ENCODE measurements at places on chromosomes 1 and 21.

- DNase-seq: no peak
Observed at GRCh38 chr1:214550857-214551435, 456 bp downstream of the PTPN14 start.

DNA sequence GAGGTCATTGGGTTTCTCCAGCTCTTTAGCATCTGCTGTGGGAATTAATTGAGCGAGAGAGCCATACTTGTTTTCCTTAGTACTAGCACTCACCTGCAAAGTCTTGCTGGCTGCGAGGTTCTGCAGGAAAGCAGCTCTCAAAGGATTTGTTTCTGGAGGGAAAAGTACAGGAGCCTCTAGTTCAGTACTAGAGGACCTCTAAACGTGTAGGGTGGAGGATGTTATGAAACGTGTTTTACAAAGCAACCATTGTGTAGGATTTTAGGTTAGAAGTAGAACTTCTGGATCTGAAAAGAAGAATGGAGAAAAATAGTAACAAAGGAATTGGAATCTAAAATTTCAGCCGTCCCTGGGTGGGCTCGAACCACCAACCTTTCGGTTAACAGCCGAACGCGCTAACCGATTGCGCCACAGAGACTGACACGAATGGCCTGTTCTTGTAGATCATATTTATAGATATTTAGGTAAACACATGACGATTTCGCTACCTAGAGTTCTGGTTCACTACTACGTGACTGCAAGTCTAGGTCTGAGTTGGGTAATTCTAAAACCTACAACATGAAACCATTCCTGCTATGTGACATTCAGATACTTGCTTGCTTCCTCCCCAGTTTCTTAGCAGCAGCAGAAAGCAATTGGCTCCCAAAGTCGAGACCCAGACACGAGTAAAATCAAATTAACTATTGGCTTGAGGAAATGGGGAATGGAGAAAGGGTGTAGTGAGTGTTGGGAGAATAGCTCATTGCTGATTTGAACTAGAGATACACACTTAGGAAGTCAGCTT is 60.2 kb upstream of the CFAP126 start:
- DNase-seq: no peak

DNA sequence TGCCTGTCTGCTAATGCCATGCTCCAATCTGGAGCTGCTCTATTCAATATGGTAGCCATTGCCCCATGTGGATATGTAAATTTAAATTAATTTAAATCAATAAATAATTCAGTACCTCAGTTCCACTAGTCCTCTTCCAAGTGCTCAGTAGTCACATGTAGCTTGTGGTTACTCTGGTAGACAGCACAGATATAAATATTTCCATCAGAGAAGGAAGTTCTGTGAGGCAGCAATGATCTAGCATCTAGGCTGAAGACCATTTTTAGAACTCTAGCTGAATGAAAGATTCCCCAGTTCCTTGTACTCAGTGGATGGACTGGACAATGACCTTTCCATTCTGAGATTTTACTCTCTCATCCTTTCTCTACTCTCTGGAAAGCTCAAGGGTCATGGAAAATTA is 25.8 kb upstream of the CAPZB start:
- no peak for DNase-seq

DNA sequence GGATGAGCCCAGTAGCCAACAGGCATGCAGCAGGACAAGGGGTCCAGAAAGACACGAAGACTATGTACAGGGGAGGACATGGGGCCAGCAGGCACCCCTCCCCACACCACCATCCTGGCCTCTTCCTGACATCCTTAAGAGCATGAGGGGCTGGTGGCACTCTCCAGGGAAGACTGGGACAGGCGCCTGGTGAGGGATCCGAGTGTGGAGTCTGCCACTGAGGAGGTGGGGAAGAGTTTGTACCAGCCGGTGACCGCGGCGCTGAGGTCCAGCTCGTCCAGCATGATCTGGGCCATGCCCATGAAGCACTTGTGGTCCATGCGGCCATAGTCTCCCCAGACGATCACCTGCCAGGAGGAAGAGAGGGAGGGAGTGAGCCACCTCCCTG is 39.1 kb downstream of the RIMS3 start:
- DNase-seq: no peak

DNA sequence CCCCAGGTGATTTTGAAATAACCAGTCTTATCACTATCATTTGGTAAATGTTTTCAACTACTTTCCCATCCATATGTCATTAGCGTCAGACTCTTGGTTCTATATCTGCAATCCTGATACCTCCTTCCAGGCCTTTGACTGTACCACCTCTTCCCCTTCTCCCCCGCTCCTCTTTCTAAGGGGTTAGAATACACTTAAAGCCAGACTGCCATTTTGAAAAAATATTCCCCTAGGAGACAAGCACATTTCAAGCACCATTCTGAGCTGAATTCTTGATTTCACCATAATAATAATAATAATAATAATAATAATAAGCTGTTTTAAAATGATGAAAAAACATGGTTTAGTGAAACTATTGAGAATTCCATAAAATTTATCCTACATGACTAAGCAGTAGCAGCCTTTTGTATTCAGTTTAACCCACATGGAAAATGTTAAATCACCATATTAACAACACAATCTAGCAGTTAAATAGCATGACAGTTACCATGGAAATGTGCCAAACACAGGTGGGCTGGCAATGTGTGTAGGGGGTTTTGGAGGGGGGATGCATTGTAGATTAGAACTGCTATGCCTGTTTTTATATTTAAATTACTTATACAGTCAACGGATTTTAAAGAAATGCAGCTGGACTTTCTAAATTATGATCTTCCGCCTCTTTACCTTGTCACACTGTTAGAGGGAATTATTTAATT is 480.2 kb upstream of the DEPDC1 start:
- no peak for DNase-seq

DNA sequence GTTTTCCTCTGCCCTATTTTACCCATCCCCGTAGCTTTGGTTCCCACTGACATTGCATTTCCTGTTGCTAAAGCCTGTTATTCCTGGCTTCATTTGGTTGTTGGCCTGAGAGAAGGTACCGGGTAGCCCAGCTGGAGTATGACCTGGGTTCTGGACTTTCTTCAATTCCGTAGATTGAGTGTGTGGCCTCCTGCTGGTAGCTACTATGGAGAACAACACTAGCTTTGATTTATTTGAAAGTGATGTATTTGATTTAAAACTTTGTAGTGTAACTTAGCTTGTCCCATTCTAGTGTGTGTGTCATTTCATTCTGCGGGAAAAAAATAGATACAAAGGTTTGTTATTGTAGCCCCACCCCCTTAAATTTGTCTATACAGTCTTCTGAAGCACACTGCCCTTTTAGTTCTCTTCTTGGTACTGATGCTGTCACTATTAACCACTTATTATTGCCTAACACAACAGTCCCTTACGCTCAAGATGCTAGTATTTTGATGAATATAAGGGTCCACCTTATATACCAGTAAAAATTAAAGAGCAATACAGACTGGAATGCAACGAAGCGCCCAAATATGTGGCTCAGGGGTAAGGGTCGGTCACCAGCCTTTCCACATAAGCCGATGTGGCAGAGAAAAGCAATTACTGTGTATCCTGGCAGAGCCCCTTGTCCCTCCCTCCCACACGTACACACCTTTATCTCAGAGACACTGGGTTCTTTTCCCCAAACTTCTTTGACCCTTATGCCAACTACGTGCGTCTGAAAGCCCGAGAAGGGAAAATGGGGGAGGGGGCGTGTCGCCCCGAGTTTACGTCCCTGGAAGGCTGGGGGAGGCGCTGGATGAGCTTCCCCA is 643 bp upstream of the MOV10 start:
- DNase-seq: no peak

DNA sequence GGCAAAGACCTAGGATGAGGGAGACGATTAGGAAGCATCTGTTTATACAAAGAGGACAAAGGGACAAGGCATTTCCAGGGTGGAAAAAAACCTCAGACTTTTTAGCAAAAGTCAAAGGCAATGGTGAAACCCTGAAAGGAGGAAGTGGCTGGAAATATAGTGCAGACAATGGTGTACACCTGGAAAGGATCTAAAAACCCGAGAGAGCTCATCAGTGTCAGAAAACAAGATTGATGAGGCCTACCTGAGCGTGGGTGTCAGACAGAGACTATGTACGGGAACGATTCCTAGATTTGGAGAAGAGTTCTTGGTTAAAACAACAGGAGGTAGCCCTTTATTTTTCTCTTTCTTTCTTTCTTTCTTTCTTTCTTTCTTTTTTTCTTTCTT is 68.8 kb upstream of the HUNK start:
- no peak for DNase-seq

DNA sequence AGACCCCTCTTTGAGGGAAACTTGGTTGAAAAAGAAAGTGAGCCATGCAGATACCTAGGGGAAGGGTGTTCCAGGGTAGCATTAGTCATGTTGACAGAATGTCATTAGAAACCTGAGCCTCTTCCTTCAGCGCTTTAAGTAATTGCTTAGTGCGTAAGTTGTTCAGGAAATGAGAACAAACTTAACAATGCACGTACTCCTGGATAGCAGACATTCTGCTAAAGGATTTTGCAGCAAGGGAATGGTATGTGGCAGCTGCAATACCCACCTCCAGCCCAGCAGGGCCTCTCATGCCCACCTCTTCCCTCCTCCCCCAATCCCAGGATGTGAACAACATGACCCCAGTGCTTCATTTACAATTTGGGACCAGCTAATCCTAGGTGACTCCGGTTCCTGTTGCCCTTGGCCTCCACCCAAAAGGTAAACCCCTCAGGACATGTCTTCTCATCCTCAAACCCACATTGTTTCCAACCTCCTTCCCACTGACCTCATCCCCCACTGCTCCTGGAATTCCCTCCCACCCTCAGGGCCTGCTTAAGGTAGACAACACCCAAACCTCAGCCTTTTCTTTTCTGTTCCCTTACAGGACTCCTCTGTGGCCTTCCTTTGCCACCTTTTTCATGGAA is 98.0 kb upstream of the BCAR3 start:
- DNase-seq: no peak

DNA sequence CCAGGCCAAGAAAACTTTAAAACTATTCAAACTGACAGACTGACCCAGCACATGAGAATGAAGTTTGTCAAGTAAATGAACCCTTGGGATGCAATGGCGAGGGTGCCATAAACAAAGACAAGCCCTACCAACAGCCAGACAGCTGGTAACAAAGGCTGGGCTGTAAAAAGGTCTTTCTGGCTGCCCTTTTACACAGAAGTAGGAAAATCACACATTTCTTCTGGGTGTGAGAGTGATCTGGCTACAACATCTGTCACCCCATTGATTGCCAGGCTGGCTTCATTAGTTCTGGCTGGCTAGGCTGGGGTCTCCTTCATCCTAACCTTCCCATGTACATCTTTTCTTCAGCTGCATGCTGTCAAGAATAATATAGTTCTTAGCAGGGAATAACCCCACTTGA is 83.6 kb upstream of the FOXD3 start:
- no peak for DNase-seq

GRCh38 chr1:228093050-228093906 is 9.8 kb downstream of the C1orf35 start:
- no peak for DNase-seq

GRCh38 chr21:37531431-37531932 is 164.9 kb downstream of the DYRK1A start:
- no peak for DNase-seq

DNA sequence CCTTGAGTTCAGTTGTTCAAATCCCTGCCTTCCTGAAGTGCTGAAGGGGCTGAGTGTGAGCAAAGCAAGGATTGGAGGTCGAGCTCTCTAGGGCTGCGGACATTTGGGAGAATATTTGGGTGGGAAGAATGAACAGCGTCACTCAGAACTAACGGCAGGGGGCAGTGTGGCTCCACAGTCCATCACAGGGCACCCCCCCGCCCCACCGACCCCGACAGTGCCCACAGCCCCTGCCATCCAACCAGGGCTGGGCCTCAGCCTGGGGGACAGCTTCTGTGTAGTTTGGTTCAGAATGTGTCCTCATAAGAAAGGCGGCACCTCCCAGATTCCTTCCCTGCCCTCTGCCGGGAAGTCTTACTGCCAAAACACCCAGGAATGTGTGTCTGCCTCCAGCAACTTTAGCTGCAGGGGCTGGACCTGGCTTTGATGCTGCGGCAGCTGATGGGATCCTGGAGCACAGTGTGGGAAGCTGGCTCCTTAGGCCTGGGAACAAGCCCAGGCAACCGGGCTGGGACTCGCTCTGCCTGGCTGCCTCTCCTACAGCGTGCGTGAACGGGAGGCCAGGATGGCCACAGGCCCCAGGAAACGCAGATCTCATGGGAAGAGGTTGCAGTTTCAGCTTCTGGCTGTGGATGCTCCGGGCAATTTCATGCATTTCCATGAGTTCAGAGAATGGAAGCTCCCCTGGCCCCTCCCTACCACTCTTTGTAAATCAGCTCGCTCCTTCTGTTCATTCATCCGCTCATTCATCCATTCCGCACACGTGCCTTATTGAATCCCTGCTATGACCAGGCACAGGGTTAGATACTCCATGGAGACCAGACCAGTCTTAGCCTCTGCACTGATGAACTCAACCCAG is 104.9 kb upstream of the TMPRSS2 start:
- peak; percentile 18 for DNase-seq

GRCh38 chr1:151574575-151575529 is 34.7 kb downstream of the TUFT1 start:
- DNase-seq: no peak

- DNase-seq: no peak
Observed at GRCh38 chr1:2322581-2323211, 68.7 kb downstream of the MORN1 start.

DNA sequence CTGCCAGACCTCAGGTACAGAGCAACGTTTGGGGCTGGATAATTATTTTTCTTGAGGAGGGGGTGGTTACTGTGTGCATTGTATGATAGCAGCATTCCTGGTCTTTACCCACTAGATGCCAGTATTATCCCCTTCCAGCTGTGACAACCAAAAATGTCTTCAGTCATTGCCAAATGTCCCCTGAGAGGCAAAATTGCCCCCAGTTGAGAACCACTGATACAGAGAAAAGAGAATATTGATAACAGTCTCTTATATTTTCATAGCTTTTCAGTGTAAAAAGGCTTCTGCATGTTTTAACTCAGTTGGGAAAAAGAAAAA is 51.8 kb upstream of the SYT14 start:
- DNase-seq: no peak

GRCh38 chr1:231734417-231734816 is 107.8 kb downstream of the DISC1 start:
- DNase-seq: no peak

- DNase-seq: peak; percentile 50
Observed at GRCh38 chr1:200979574-200980451, 43.7 kb downstream of the KIF21B start.

- no peak for DNase-seq
Observed at GRCh38 chr1:2311184-2312032, 79.9 kb downstream of the MORN1 start.

GRCh38 chr1:27569088-27569460 is 34.9 kb downstream of the AHDC1 start:
- DNase-seq: no peak
